Progenitor cell of endocrine pancreas (in vitro differentiated cells): ENCODE measurements at places on chromosomes 12 and 14. TPM values are rescaled to one million over a fixed set of nuclear protein-coding genes. Genes with fewer than 3 reads are reported as not detected.

Gene BIN2
- total RNA-seq: not detected in 2 replicates

Gene KRT71
- total RNA-seq: not detected in 2 replicates

Gene JPH4
- not detected in 2 replicates for total RNA-seq

Gene ZDHHC22
- 0.13 and 0.14 TPM in 2 replicates for total RNA-seq

GRCh38 chr14:61623927-61624326, 71.4 kb upstream of the HIF1A start:
- no peak for DNase-seq
